ENCODE measurements at places on chromosomes 2 and 18.

- peaks cover 14% of the 10 kb centered on the region for H3K4me1 ChIP-seq
- H3K36me3 ChIP-seq = no peaks in the 10 kb centered on the region
- no peaks in the 10 kb centered on the region for H3K27me3 ChIP-seq
- H3K4me3 ChIP-seq = no peak overlapping the region
- H3K27ac ChIP-seq = no peak overlapping the region
- no peak for DNase-seq
These were observed 336.3 kb downstream of the DYSF start for GRCh38 chr2:71789556-71790204.

DNA sequence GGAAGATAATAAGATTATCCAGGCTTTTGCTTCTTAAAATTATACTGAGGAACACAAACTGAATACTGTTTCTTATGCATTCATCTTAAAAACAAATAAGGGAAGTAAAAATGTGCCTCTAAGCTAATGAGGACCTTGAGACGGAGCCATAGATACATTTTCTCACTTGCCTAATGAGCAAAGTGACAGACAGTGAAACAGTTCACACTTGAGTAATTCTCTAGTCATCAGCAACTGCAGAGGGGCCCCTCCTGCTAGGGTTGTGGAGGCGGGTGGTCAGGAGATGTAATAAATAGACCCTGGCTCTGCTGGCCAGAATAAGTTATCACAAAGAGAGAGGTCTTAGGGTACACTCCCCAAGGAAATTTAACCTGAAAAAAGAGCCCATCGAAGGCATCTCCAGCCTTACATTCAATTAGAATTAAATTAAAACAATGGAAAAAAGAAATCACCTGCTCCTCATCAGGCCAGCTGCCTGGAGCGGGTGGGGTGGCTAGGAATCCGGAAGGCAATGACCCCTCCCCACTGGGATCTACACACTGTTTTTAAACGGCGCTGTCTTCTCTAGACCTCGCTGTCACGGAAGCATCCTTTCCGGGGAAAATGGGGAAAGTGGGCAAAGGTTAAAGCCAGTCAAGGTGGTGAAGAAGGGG, 32.6 kb upstream of the INSIG2 start:
- H3K4me1 ChIP-seq = no peaks in the 10 kb centered on the region
- H3K4me3 ChIP-seq = no peak overlapping the region
- no peaks in the 10 kb centered on the region for H3K36me3 ChIP-seq

DNA sequence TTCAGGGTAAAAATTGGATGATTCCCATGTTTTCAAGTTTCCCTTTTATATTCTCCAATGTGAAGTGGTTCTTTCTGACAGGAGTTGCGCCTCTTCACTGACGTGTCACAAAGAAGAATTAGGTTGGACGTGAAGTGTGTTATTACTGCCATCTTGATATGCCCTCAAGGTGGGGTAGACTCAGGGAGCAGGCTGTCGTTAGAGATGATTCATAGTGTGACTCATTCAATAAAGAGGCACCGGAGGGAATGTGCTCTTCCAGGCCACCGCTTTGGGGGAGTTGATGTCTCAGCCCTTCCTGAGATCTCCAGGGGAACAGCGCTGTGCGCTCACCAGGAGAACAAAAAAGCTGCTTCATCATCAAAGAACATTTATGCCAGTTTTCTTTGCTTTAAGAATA, 3.6 kb upstream of the DGKD start:
- no peaks in the 10 kb centered on the region for H3K36me3 ChIP-seq
- no peak overlapping the region for H3K4me3 ChIP-seq
- DNase-seq = no peak
- H3K4me1 ChIP-seq = peaks cover 12% of the 10 kb centered on the region
- no peak overlapping the region for H3K27ac ChIP-seq

GRCh38 chr18:574149-574860, 5.9 kb upstream of the CETN1 start:
- DNase-seq = no peak
- peak overlapping the region; percentile 12 for H3K4me3 ChIP-seq
- peaks cover 56% of the 10 kb centered on the region for H3K4me1 ChIP-seq
- no peaks in the 10 kb centered on the region for H3K27me3 ChIP-seq
- no peaks in the 10 kb centered on the region for H3K36me3 ChIP-seq
